Fibroblast of skin of right quadriceps (primary cell): ENCODE measurements at places on chromosomes 5 and 9.

GRCh38 chr9:72299017-72299603 lies 65.9 kb downstream of the ZFAND5 start:
- DNase-seq = no peak

- DNase-seq = peak; percentile 35
These were observed 8.0 kb upstream of the SPOCK1 start for GRCh38 chr5:137507150-137507549.

- peak; percentile 81 for DNase-seq
These were observed 2.2 kb downstream of the HNRNPA0 start for GRCh38 chr5:137751869-137752491.

DNA sequence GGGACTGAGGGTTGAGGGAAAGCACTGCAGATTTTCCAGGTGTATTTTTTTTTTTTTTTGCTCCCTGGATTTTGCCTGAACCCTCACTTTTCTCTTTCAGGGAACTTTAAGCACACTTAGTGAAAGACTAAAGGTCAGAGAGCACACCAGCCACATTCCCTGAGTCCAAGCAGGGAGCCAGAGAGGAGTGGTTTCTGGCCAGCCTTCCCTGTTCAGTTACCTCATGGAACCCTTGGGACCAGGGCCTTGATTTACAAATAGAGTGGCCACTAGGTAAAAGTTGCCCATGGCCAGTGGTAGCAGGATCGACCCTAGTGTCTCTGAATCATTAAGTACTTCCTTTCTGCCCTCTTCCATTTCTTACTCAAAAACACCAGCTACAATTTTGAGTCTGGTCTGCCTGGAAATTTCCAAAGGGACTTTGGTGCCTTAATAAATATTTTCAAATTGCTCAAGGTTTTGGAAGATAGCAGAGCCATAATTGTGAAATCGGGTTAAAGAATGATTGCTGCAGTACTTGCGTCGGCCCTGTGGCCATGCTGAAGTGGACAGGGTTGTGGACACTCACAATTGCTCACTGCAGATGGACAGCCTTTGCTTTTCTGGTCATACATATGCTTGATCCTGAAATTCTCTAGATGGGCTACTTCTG lies 14.5 kb downstream of the PALM2AKAP2 start:
- no peak for DNase-seq

GRCh38 chr5:123813937-123814624 lies 302.1 kb downstream of the CSNK1G3 start:
- DNase-seq = peak; percentile 85

GRCh38 chr9:12882430-12882829 lies 107.6 kb downstream of the LURAP1L start:
- DNase-seq = peak; percentile 89

DNA sequence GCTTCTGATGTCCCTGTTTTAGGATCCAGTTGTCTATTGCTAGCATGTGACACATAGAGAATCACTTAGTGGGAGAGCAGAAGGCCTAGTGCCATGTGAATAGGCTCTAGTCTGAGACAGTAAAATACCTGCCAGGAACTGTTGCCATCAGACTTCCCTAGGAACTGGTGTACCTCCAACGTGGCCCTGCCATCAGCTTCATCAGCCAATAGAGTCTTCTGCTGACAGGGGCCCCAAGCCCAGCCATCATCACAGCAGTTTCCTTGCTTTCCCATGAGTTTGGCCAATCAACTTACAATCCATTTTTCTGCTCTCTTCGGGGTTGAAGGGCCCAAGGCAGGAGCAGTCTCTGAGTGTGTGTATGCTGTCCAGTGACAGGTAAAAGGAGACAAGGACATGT lies 128.4 kb upstream of the ADRA1B start:
- DNase-seq = no peak

GRCh38 chr5:163106098-163106497 lies 331.3 kb upstream of the CCNG1 start:
- DNase-seq = no peak

- DNase-seq = no peak
These were observed 119.0 kb downstream of the NR3C1 start for GRCh38 chr5:143284521-143284920.

DNA sequence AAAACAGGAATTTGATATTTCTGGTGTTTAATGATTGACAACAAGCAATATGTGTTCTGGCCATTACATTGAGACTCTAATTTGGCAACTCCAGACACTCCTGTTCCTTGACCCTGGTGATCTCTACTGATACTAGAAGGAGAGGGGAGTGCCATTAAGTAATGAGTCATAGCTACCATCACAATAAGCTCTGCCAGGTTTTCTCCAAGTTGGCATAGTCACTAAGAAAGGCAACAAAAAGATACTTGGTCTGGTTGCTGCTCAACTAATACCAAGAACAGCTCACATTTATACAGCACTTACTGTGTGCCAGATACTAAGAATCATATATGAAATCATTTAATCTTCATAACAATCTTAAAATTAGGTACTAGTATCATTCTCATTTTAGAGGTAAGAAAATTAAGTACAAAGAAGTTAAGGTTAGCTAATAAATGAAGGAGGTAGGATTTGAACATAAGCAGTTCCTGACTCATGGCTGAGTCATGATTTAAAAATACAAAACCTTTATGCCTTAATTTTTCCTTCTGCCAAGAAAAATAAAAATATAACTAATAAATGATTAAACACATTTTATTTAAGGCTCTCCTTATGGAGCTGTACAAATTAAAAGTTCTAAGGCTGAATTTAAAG lies 19.9 kb upstream of the PRXL2C start:
- peak; percentile 25 for DNase-seq

DNA sequence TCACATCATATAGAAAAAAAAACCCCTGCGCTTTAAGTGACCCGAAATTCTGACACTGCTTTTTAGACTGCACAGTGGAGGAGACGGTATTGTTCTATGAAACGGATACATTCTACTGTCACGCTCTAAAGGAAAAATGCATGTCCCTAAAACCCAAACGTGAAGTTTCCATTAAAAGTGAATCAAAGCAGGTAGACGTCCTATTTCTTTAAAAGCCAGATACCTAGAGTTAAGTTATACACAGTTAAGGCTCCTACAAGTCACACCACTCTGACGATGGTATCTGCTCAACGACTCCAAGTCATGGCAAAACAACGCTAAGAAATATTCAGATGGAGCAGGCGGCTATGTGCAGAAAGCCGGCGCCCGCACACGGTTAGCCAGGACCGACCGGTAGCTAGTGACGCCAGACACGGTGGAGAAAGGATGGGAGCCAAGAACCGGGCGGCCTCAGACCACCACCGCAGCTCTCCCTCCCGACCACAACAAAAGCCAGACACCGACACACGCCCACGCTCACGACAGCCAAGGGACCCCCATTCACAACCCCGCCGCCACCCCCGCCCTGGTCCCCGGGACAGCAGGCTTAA lies 734 bp downstream of the SKP1 start:
- DNase-seq = peak; percentile 13

DNA sequence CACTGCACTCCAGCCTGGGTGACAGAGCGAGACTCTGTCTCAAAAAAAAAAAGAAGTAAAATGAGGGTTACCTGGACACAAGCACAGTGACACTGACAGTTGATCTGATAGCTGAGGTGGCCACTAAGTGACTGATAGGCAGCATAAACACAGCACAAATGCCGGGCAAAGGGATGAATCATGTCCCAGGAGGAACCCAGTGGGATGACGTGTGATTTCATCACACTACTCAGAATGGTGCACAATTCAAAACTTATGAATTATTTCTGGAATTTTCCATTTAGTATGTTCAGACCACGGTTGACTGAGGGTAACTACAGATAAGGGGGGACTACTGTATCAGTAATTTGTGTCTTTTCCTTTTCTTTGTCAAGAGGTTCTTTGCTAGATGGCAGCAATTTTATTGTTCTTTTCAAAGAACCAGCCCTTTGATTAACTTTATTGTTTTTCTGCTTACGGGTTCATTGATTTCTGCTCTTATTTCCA lies 34.3 kb upstream of the RNF130 start:
- DNase-seq = no peak

GRCh38 chr5:40224421-40224820 lies 455.3 kb upstream of the PTGER4 start:
- DNase-seq = peak; percentile 46

- DNase-seq = no peak
These were observed 110.0 kb upstream of the TUT7 start for GRCh38 chr9:86464242-86464641.

DNA sequence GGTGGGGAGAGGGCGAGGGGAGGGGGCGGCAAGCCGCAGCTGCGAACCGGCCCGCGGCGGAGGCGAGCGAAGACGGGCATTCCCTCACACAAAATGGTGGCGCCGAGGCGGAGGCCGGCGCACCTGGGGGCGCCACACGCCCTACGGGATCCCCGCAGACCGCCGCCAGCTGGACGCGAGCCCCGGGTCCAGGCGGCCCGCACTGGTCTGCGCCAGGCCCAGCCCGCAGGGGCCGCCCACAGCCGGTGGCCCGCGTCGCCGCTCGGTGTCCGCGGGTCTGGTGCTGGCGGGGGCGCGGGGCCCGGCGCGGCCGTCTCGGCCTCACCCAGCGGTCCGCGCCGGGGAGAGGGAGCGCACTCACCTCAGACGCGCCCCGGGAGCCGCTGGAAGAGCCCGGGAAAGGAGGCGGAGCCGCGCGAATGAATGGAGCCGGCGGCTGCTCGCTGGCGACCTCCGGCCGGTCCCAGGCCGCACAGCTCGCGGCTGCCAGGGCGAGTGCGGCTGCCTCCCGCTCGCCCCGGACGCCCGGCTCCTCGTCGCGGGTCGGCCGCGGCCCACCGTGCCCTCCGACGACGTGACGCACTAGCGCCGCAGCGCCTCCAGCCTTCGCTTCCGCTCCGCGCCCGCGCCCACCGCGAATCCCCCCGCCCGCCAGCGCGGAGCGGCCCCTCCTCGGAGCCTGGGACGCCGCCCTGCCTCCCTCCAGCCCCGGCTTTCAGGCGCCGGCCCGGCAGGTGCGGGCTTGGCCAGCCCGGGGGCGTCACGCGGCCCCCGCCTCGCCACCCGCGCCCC lies at the start of gene FAM169A:
Gene FAM169A, minus strand, starts transcription at position 584 of the 792 bp plus-strand sequence. CDS start 24,711 bp downstream, outside the sequence.
- peak; percentile 39 for DNase-seq

DNA sequence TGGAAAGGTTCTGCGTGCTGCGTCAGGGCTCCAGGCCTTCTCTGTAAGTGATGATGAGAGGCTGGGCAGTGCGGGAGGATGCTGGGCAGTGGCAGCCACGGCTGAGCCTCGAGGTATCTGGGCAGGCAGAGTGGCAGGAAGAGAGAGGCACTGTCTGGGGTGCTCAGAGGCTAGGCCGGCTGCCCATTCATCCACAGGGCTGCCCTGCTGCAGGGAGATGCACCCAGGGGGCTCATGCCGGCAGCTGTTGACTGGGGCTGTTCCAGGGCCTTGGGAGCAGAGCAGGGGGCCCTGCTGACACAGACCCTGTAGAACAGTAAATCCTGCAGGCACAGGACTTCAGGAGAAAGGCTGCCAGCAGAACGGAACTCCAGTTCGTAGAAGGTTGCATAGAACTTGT lies 88.8 kb downstream of the BOD1 start:
- no peak for DNase-seq

- no peak for DNase-seq
These were observed 74.4 kb downstream of the ALDH7A1 start for GRCh38 chr5:126520593-126520953.

DNA sequence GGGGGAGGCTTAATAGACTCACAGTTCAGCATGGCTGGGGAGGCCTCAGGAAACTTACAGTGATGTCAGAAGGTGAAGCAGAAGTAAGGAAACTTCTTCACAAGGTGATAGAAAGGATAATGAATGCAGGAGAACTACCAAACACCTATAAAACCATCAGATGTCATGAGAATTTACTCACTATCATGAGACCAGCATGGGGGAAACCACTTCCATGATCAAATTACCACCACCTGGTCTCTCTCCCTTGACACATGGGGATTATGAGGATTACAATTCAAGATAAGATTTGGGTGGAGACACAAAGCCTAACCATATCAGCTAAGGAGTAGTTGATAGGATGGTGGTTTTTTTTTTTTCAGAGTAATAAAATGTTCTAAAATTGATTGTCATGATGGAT lies 201.8 kb downstream of the CDH12 start:
- no peak for DNase-seq

GRCh38 chr9:136994888-136995230 lies 1.5 kb downstream of the CLIC3 start:
- no peak for DNase-seq

DNA sequence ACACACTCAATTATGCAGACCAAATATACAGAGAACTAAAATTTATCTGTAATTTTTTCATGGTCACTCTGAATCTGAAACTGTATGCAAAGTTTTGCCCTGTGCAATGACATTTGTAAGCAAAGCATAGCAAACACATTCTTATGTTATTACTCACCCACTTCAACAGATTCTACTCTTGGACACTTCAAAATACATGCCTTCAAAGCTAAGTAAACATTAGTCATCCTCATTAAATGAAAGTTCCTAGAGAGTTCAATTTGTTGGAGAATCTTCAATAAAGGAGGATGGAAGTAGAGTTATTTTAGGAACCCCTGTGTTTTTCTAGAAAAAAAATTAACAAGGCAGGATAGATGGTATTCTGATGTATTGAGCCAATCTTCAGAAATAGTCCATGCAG lies 639.7 kb upstream of the C9orf72 start:
- DNase-seq = peak; percentile 86

GRCh38 chr9:97904725-97905124 lies 17.6 kb downstream of the TRMO start:
- DNase-seq = no peak

GRCh38 chr5:43129161-43129560 lies 8.4 kb downstream of the ZNF131 start:
- DNase-seq = no peak

- DNase-seq = no peak
These were observed 164.9 kb upstream of the SEMA6A start for GRCh38 chr5:116739571-116739970.

DNA sequence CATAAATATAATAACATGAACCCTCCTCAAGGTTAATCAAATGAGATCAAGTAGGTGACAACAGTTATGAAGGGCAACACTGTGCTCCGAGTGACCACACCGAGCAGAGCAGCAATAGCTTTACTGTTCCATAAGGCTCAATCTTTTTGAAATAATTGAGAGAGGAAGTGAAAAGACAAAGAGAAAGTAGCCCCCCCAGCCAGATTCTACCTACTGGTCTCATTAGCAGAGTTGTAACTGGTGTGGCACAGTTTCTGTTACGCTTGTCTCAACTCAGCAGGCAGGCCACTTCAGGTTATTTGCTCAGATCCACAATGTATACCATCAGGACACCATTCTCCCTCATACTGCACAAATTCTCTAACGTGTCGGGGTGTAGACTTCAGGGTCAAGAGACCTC lies 14.0 kb downstream of the PRUNE2 start:
- no peak for DNase-seq

GRCh38 chr5:139950436-139950835 lies 92.7 kb downstream of the NRG2 start:
- DNase-seq = no peak
